Hepatocyte (in vitro differentiated cells): ENCODE measurements at places on chromosomes 11 and 22.

- no peak for DNase-seq
Measured at GRCh38 chr11:83970061-83970671, 684.0 kb upstream of the CCDC90B start.

GRCh38 chr22:41920271-41920976 lies 5.5 kb upstream of the SHISA8 start:
- DNase-seq, result no peak

GRCh38 chr11:85628771-85629341 lies 463 bp downstream of the TMEM126B start:
- peak; percentile 13 for DNase-seq

DNA sequence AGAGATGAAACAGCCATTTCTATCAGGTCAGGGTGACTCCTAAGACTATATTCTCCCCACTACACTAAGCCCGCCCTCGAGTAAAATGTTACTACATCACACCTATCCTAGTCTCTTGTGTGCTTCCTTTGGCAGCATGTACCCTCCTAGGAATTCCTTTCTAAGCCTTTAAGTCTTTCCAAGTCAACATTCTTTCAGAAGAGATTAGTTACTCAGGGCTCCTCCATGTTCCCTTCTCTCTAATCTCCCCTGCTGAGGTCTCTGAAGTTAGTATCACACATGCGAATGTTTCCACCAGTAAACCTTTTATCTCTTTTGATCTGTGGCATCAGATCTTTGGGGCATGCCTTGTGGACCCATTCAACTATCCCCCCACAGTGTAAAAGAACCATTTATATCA lies 873.7 kb upstream of the FAT3 start:
- DNase-seq, result peak; percentile 11

DNA sequence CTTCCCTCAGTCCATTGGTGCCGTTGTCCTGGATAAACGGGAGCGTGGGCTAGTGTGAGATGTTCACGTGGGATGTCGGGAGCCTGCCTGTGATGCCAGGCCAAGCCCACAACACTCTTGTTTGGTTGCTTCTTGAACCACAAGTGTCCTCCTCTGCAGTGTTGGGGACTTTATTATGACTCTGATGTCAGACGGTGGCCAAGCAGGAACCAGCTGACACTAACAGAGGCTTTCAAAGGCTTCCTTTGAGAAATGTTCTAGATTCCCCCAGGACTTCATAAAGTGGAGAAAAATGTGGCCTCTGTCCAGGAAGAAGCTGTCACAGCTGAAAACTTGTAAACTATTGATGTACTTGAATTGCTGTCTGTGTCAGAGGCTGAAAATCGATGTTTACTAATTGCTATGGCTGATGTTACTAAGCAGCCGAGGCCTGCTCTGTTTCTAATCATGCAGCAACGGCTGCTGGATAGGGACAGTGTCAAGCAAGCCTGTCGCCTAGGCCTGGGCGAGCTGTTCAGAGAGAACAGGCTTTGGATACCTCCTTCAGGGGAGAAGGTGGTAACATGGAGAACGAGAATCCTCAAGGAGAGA lies 131.7 kb downstream of the TBC1D22A start:
- DNase-seq, result no peak

GRCh38 chr22:36409056-36409455 lies 21.3 kb upstream of the MYH9 start:
- no peak for DNase-seq

DNA sequence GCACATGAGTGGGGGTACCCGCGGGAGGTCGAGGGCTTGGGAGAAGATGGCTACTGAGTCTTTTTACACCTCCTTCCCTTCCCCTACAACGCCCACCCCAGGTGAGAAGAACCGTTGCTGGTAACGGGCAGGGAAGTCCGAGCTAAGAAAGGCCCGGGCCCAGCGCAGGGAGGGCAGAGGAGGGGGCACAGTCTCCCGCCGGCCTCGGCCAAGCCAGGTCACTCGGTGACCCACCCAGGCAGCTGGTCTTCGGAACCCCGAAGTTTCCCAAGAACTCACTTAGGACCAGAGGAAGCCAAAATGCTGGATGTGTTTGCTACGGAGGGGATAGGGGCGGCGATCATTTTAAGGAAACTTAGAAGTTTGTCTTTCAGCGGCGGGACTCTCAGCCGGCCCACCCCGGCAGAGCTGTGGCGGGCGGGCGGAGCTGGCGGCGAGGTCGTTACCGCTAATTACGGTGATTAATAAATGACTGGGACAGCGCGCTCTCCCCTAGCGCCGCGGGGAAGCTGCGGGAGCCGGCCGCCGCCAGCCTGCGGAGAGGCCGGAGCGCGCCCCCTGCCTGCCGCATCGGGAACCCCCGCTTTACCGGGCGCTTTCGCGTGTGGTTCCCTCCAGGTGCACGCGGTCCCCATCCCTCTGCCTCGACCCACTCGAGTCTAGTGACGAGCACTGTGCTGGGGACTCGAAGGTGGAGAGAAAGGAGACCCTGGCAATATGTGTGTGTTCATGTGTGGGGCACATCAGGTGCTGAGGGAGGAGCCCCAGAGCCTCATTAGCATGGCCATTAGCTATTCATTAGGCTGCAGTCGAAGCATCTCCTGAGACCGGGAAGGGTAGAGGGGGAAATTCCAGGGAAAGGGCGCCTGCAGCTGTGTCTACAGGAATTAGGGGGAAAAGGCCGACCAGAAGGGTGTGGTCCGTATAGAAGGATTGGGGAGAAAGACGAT lies 945 bp downstream of the ROBO3 start:
- DNase-seq, result peak; percentile 71

- DNase-seq, result no peak
Measured at GRCh38 chr11:475941-476340, 25.9 kb downstream of the PTDSS2 start.

DNA sequence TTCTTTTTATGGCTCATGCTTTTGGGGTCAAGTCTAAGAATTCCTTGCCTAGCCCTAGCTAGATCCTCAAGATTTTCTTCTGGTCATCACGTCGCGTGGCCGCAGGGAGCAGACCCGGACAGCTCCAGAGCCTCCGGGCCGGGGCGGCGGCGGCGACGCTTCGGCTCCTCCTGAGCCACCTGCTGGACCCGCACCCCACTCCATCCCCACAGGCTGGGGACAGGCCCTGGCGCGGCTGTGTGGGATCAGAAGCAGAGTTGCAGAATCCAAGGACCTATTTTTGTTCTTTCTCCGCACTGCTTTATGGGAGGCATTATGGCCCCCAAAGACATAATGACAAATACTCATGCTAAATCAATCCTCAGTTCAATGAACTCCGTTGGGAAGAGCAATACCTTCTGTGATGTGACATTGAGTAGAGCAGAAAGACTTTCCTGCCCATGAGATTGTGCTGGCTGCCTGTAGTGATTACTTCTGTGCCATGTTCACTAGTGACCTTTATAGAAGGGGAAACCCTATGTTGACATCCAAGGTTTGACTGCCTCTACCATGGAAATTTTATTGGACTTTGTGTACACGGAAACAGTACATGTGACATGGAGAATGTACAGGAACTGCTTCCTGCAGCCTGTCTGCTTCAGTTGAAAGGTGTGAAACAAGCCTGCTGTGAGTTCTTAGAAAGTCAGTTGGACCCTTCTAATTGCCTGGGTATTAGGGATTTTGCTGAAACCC lies 12.4 kb upstream of the SCARF2 start:
- no peak for DNase-seq

DNA sequence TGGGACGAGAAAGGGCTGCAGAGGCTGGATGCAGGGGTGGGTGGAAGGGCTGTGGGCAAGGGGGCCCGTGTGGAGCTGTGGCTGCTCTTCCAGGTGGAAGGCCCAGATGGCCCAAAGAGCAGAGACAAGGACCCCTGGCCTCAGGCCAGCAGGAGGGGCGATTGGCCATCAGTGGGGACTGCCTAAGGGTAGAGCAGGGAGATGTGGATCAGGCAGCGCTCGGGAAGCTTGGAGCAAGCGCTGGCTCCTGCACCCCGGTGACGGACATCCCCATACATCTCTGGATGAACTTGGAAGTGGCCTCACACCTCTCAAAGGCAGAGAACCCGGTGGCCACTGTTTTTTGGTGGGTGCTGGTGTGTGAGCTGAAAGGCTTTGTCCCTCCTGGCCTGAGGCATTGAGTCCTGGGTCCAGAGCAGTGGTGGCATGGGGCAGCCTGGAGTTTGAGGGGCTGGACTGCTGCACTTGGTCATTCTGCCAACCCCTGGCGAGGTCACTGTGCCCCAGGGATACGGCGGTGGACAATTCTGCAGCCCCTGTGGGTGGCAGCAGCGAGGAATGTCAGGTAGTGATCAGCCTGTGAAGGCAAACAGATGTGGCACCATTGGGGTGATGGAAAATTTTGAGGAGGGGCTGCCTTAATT lies 5.9 kb downstream of the FRMD8 start:
- DNase-seq, result no peak

GRCh38 chr11:41382927-41383326 lies 76.5 kb downstream of the LRRC4C start:
- DNase-seq, result peak; percentile 8

DNA sequence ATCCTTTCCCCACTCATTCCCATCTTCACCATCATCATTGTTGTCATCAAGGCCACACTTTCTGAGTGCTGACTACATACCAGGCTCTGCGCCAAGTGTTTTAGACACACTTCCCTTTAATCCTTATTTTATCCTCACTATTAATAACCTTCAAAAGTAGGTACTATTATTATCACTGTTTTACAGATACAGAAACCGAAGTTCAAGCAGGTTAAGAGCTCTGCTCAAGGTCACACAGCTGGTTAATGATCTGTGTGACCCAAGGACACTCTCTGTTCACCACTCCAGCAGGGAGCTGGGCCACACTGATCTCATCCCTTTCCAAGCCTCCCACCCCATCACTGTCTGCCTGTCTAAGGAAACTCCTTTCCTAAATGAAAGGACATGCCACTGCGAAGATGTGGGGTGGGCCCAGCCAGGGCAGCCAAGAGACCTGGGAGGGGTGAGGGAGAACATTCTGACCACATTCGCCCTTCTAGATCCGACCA lies 17.2 kb upstream of the TSKU start:
- DNase-seq, result no peak

GRCh38 chr11:102186551-102187191 lies 76.4 kb downstream of the YAP1 start:
- no peak for DNase-seq

- no peak for DNase-seq
Measured at GRCh38 chr22:48015701-48016100, 1253.3 kb downstream of the TBC1D22A start.

DNA sequence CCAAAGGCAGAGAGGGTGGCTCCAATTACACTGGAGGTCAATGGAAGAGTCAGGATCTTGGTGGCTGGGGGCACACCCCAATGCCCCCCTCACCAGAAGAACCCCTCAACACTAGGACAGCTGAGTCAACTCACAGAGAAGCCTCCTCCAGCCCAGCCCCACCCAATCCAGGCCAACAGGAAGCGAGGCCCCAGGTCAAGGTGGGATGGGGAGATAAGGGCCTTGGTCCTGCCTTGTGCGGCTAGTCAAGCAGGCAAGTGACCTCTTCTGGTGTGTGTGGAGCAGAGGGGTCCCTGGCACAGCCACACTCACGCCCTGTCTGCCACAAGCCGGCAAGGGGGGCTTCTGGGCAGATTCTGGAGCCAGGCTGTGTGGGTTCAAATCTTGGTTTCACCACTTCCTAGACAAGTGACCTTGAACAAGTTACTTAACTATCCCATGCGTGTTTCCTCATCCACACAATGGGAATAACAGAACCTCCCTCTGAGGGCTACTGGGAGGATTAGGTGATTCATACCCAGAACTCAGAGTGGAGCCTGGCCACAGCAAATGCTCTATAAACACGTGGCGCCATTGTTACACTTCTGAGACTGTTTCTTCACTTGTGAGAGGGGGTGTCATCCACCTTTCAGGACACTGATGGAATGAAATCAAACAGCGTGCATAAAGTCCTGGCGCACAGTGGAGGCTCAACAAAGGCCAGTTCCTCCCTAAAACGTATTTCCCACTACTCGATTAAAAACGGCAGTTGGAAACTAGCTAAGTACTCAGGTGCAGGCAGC lies 3.2 kb downstream of the TTLL12 start:
- no peak for DNase-seq

DNA sequence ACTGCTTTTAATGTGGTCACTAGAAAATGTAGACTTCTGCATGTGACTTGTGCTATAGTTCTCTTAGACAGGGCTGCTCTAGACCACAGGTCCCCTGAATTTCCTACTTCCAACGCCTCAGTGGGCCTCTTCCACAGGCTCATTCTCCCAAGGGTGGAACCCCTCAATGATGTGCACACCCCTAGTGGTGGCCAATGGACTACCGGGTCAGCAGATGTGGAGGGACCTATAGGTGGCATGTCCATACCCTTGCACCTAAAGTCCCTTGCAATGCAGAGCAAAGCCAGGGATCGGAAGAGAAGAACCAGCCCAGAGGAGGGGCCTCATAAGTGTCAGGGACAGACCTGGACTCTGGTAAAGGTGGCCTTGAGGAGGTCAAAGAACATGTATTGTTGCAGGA lies 20.0 kb downstream of the MMP13 start:
- DNase-seq, result no peak

DNA sequence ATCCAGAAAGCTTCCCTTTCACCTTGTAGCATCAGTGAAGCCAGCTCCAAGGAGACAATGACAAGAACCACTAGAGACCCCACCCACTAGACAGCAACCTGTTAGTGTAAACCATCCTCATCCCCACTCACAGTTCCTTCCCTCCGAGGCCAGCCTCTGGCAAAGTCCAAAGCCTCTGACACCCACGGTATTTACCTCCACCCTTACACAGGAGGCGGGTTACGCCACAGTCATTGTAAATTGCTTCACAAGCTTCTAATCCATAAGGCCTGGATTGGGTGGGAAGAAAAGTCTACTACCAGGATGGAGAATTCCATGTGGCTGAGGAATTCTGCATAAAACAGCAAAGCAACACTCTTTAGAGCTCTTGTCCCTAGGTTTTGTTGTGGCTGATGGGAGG lies 287.4 kb downstream of the BUD13 start:
- DNase-seq, result peak; percentile 52

GRCh38 chr11:10878408-10879214 lies 20.8 kb upstream of the ZBED5 start:
- peak; percentile 76 for DNase-seq

- DNase-seq, result no peak
Measured at GRCh38 chr11:12640355-12640754, 33.9 kb upstream of the TEAD1 start.

DNA sequence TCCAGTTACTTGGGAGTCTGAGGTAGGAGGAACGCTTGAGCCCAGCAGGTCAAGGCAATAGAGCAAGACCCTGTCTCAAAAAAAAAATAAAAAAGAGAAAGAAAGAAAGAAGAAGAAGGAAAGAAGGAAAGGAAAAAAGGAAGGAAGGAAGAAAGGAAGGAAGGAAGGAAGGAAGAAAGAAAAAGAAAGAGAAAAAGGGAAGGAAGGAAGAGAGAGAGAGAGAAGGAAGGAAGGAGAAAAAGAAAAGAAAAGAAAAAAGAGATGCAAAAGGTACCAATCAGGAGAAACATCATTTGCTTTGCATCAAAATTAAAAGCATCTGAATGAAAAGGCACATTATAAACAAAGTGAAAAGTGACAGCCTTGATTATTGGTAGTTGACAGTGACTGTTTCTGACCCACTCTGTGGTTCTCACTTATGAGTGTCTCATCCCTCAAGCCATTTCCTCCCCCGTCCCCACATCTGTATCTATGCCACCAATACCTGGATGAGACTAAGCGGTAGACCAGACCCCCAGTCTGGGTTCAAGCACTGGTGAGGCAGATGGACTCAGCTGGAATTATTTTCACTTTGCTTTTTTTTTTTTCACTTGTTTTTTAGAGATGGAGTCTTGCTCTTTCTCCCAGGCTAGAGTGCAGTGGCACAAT lies 33.0 kb upstream of the XBP1 start:
- no peak for DNase-seq

GRCh38 chr11:40722179-40722795 lies 737.2 kb downstream of the LRRC4C start:
- DNase-seq, result peak; percentile 49
